ENCODE measurements at places on chromosomes 5 and 9.

GRCh38 chr9:97243606-97244005, 63.9 kb upstream of the CCDC180 start:
- no peak for DNase-seq

- DNase-seq = no peak
These were observed 165.3 kb downstream of the NFIB start for GRCh38 chr9:14148501-14149103.

GRCh38 chr9:92592946-92593861, 57.4 kb upstream of the ECM2 start:
- DNase-seq = no peak

DNA sequence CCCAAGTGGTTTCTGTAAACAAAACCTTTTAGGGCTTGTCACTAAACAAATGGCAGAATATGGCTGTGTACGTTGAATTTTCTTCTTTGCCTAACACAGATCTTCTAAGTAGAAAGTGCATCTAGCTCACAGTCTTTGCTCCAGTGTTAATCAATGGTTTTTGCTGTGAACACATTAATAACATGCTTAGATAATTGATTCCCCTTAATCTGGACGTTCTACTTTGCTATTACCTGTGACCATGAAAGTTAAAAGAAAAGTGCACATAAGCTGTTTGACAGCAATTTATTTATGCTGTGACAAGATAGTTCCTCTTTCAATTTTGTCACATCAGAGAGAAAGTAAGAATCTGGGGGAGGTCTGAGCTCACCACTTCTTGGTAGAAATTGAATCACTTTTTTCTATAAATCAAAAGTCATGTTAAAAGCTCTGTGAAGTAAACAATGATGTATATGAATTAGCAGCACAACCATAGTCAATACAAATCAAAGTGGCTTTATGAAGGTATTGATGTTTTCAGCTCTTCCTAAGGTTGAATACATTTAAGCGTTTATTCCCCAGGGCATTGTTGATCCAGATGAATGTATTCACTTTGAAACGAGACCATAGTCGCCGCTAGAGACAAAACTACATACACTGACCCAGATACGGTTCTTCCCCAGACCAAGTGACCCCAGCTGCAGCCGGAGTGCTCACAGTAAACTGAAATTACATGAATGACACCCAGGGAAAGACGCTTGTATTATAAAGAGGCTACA, 174.6 kb upstream of the ZNF608 start:
- no peak for DNase-seq

DNA sequence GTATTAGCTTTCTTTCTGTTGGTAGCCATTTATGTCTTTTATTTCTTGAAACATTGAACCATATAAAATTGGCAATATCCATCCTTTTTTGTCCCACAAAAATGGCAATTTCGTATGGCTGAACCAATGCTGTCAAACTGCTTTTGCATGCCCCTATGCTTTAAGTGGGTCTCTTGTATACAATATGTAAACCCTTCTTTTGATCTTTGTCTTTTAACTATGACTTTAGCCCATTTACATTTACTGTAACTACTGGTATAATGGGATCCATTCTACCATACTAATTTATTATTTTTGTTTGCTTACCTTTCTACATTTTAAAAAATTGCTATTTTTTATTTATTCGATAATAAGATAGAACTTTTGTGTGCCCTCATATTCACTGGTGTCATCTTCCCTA, 93.4 kb downstream of the TENT4A start:
- no peak for DNase-seq

GRCh38 chr5:145906401-145906800, 30.0 kb upstream of the SH3RF2 start:
- DNase-seq = no peak

GRCh38 chr5:155066886-155067595, 53.5 kb downstream of the KIF4B start:
- DNase-seq = no peak

DNA sequence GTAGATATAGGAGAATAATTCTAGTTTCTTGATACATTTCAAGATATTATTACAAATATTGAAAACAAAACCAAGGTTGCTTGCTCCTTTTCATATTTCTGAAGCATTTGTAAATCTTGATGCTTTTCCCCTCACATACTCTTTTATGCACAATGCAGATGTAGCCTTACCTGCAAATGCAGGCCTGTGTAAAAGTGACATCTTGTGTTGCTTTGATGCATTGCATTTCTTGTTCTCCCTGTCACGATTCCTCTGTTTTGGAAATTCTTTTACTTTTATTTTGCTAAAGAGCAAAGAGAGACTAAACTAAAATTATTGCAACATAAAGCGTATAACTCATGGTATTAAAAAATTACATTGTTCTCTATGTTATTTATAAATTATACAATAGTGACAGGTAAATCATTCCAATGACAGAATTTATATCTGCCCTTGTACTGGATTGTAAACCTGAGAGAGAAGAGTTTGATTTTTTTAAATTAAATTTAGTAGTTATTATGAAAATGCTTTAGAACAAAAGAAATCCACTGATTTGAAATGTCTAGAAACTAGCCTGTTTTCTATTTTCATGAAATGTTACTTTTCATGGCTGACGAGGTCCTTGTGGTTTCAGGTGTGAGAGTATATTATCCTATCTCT, 970.0 kb downstream of the MAT2B start:
- DNase-seq = no peak

GRCh38 chr9:8329561-8330283, 530.1 kb upstream of the DMAC1 start:
- no peak for DNase-seq

- DNase-seq = no peak
These were observed 67.6 kb downstream of the MEIKIN start for GRCh38 chr5:131877873-131878272.

GRCh38 chr5:34639852-34640626, 16.1 kb upstream of the RAI14 start:
- no peak for DNase-seq

DNA sequence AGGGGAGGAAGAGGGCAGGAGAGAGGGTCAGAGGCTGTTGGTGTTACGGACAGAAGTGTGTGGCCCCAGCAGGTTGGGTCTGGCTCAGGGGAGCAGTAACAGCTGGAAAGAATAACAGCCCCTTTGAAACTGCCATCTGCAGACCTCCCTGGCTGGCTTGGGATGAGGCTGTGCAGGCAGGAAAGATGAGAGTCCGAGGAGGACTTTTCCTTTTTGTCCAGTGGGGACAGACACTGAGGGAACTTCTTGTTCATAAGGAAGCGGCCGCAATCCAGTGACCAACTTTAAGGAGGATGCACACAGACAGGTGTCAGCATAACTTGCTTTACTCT, 14.8 kb upstream of the PLEKHG4B start:
- DNase-seq = no peak

DNA sequence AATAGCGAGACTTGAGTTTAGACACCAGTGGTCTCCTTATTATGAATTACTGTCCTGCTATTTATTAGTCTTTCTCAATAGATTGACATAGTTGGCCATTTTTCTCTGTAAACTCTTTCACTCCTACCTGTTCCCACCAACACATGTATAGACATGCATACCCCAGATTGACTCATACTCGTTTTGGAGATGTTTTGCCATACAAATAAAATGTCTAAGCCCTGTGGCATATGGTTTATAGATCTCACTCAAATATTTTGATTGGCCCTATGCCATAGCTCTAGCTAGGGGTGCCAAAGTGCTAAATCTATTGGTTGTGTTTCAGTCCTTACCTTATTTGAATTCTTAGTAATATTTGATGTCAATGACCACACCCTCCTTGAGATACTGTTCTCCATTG, 42.3 kb downstream of the CAMK4 start:
- DNase-seq = no peak

Measured in renal cortex interstitium (tissue), 15 donors.